ENCODE measurements at places on chromosomes 13 and 19. TPM values are rescaled to one million over a fixed set of nuclear protein-coding genes. Genes with fewer than 3 reads are reported as not detected.

GRCh38 chr13:32305646-32306045 lies 9.5 kb downstream of the ZAR1L start:
- no peak for DNase-seq

- DNase-seq = no peak
Observed at GRCh38 chr13:40240293-40240692, 426.1 kb downstream of the FOXO1 start.

- DNase-seq = no peak
Observed at GRCh38 chr13:23960566-23961156, 63.4 kb upstream of the C1QTNF9B start.

The SBNO2 gene
- total RNA-seq = 156 TPM

The ADGRE2 gene
- total RNA-seq = 10.4 TPM

The ZNF793 gene
- total RNA-seq = 12.9 TPM

Data from kidney (tissue), 22 donors.